Muscle of leg (tissue), 16 donors: ENCODE measurements at places on chromosomes 7 and 10.
A peak's percentile ranks its signal among the peaks of the same experiment; 100 is the strongest.

DNA sequence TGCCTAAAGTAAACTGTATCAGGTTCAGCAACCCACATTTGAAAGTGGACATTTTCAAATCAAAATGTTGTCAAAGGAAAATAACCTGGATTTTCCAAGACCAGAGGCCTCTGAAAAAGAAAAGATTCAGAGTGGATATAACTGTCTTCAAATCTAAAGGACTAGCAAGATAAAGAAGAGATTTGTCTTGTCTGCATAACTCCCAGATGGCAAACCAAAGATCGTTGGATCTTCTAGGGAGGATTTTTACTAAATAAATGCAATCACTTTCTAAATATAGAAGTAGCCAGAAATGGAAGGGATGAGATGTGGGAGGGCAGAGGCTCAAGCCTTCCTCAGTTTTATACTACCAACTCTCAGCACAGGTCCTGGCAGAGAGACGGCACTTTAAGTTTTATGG, 39.0 kb downstream of the CABCOCO1 start:
- peak; percentile 4 for DNase-seq

GRCh38 chr7:47538846-47539311, 43.0 kb downstream of the TNS3 start:
- no peak for DNase-seq

- no peak for DNase-seq
Observed at GRCh38 chr7:155378580-155378934, 79.4 kb upstream of the EN2 start.

- DNase-seq = no peak
Observed at GRCh38 chr7:106459397-106460072, 174.8 kb upstream of the NAMPT start.

DNA sequence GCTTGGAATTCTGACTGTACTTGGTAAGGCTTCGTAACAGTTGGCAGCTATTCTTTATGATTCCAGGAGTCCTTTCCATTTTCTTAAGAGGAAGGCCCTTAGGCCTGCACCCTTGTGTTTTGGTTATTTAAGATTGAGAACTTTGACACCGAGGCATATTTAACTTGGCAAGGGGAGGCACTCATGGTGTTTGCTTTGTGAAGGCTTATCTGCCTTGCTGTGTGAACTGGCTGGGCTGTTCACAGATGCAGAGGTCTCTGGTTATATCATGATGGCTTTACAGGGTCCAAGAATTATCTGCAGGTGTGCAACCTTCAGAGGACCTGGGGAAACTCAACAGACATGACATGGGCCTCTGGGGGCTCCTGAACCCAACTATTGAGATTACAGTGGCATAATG, 833 bp upstream of the PNLIPRP1 start:
- no peak for DNase-seq
